HFFc6 (cell line): ENCODE measurements at places on chromosomes 16 and 17. TPM values are rescaled to one million over a fixed set of nuclear protein-coding genes. Genes with fewer than 3 reads are reported as not detected.
A peak's percentile ranks its signal among the peaks of the same experiment; 100 is the strongest.

RBFOX1 gene
- total RNA-seq: not detected in 3 replicates

GRCh38 chr16:83967838-83968305 is at the start of gene NECAB2:
Gene NECAB2 (plus strand): TSS chr16:83968244. CDS start chr16:83968649, 405 bp downstream.
- no peaks in the 10 kb centered on the region for H3K4me1 ChIP-seq
- H3K27ac ChIP-seq: no peak within 1 kb of the TSS
- H3K27me3 ChIP-seq: peaks cover 9% of the 10 kb centered on the region
- DNase-seq: no peak
- peak within 1 kb of the TSS; percentile 58 for H3K4me3 ChIP-seq

- peak overlapping the region; percentile 98 for H3K27ac ChIP-seq
- DNase-seq: peak; percentile 86
- H3K4me3 ChIP-seq: peak overlapping the region; percentile 78
- peaks cover 21% of the 10 kb centered on the region for H3K36me3 ChIP-seq
Measured at GRCh38 chr17:2172077-2172851, 117.4 kb downstream of the HIC1 start.

GRCh38 chr17:45197555-45198334 is 23.9 kb upstream of the FMNL1 start:
- H3K4me1 ChIP-seq: peaks cover 17% of the 10 kb centered on the region
- no peaks in the 10 kb centered on the region for H3K36me3 ChIP-seq
- DNase-seq: peak; percentile 84
- H3K4me3 ChIP-seq: peak overlapping the region; percentile 30; the same call in 1 of the 2 replicates

DNA sequence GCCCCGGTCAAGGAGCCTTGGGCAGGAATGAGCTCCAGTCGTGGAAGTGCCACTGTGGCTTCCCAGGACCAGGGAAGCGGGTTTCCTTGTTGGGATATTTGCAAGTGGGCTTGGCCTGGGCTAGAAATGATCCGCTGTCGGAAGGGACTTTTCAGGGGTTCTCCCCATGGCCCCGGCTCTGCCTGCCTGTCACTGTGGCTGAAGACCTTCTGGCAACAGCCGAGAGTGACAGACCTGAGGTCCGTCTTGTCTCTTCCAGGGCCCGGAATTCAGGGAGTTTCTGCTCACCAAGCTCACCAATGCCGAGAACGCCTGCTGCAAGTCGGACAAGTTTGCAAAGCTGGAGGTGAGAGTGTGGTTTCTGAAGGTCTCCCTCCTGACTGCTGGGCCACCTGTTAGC is 57.7 kb downstream of the OR1D5 start:
- peaks cover 28% of the 10 kb centered on the region for H3K4me1 ChIP-seq
- DNase-seq: no peak
- H3K4me3 ChIP-seq: no peak overlapping the region
- peaks cover 1% of the 10 kb centered on the region for H3K27me3 ChIP-seq
- peak overlapping the region; percentile 9; the same call in 1 of the 2 replicates for H3K27ac ChIP-seq

- H3K4me3 ChIP-seq: no peak overlapping the region
- DNase-seq: no peak
- no peaks in the 10 kb centered on the region for H3K36me3 ChIP-seq
- no peak overlapping the region for H3K27ac ChIP-seq
- H3K4me1 ChIP-seq: peaks cover 5% of the 10 kb centered on the region; the same call in 1 of the 2 replicates
Measured at GRCh38 chr17:80058311-80058955, 22.0 kb downstream of the CCDC40 start.

DNA sequence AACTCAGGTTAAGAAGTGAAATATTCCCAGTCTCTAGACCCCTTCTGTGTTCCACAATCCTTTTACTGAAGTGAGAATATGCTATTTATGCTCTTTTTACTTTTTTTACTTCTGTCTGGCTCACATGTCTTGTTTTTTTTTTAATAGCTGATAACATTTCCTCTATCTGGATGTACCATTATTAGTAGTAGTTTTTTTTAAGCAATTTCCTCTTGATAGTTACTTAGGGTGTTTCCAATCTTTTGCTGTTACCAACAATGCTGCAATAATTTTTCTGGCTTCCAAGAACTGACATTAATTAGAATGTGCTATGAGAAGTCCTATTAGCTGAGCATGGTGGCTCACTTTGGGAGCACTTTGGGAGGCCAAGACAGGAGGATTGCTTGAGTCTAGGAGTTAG is 32.0 kb downstream of the KSR1 start:
- no peak overlapping the region for H3K4me3 ChIP-seq
- peaks cover 9% of the 10 kb centered on the region for H3K4me1 ChIP-seq
- H3K27ac ChIP-seq: no peak overlapping the region
- peaks cover 14% of the 10 kb centered on the region; the same call in 1 of the 2 replicates for H3K27me3 ChIP-seq
- DNase-seq: no peak

GRCh38 chr17:4440690-4441686 is 7.2 kb downstream of the SPNS3 start:
- no peaks in the 10 kb centered on the region for H3K36me3 ChIP-seq
- H3K4me3 ChIP-seq: no peak overlapping the region
- no peak overlapping the region for H3K27ac ChIP-seq
- H3K4me1 ChIP-seq: no peaks in the 10 kb centered on the region
- DNase-seq: no peak
- peaks cover 47% of the 10 kb centered on the region for H3K27me3 ChIP-seq

- H3K4me3 ChIP-seq: no peak overlapping the region
- H3K27me3 ChIP-seq: peaks cover 37% of the 10 kb centered on the region
- peak; percentile 18 for DNase-seq
- no peak overlapping the region for H3K27ac ChIP-seq
- no peaks in the 10 kb centered on the region for H3K36me3 ChIP-seq
Measured at GRCh38 chr17:76612977-76613851, 27.6 kb upstream of the ST6GALNAC2 start.

- no peak overlapping the region for H3K27ac ChIP-seq
- H3K4me1 ChIP-seq: peaks cover 2% of the 10 kb centered on the region; the same call in 1 of the 2 replicates
- H3K4me3 ChIP-seq: no peak overlapping the region
- peaks cover 38% of the 10 kb centered on the region for H3K27me3 ChIP-seq
- H3K36me3 ChIP-seq: no peaks in the 10 kb centered on the region
Measured at GRCh38 chr17:31431852-31432658, 40.6 kb downstream of the RAB11FIP4 start.

IRX6 gene
- not detected in 3 replicates for total RNA-seq

GRCh38 chr17:21041741-21042457 is 912 bp downstream of the USP22 start:
- H3K27me3 ChIP-seq: 0 out of 2 replicates have a peak, but pooled peaks cover 2% of the 10 kb centered on the region
- peaks cover 33% of the 10 kb centered on the region for H3K4me1 ChIP-seq
- H3K4me3 ChIP-seq: peak overlapping the region; percentile 96
- H3K36me3 ChIP-seq: peaks cover 9% of the 10 kb centered on the region

DNA sequence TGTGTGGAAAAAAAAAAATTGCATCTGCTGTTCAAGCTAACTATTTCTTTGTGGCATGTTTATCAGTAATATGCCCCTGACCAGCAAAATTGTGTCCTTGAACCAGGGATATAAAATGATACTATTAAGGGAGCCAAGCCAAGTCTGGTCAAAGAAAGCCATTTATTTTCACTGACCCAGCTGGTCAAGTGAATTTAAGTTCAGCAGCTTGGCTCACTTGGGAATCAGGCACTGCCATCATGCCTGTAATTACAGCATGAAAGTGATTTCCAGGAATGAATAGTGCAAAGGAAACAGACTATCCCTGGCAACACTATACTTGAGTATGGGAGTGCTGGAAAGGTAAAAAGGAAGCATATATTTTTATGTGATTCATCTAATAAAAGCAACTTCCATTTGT is 934.6 kb upstream of the CDH8 start:
- no peak overlapping the region for H3K4me3 ChIP-seq
- no peaks in the 10 kb centered on the region for H3K4me1 ChIP-seq

- no peaks in the 10 kb centered on the region for H3K4me1 ChIP-seq
- H3K27ac ChIP-seq: no peak overlapping the region
- H3K4me3 ChIP-seq: no peak overlapping the region
- peaks cover 6% of the 10 kb centered on the region; the same call in 1 of the 2 replicates for H3K36me3 ChIP-seq
- no peak for DNase-seq
- H3K27me3 ChIP-seq: no peaks in the 10 kb centered on the region; the same call in 1 of the 2 replicates
Measured at GRCh38 chr16:47617732-47618131, 156.6 kb downstream of the PHKB start.

DNA sequence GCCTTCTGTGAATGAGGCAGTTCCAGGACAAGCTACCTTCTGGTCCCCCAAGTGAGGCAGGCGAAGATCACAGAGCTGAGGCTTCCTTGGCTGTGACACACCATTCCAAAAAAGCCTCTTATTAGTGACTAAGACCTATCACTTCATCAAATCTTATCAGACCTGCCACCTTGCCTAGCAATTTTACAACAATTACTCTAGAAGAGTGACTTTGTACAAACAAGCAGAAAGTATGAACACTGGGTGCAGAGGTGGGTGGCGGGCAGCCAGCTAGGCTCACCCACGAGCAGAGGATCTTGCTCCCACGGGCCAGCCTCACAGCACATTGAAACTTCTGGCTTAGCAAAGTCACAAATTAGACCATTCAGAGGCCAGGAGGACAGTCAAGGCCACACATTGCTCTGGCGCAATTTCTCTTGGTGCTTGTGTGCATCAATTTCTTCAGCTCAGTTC is 2.2 kb upstream of the ICAM2 start:
- DNase-seq: no peak
- peaks cover 4% of the 10 kb centered on the region for H3K27me3 ChIP-seq
- peaks cover 18% of the 10 kb centered on the region for H3K4me1 ChIP-seq
- H3K27ac ChIP-seq: no peak overlapping the region

MEIOC gene
- total RNA-seq: 0.09 to 0.13 TPM in 2 of 3 replicates, not detected in the other

PERCC1 gene
- total RNA-seq: not detected in 3 replicates

CD68 gene
- 55.3 and 66.7 TPM in 2 replicates for total RNA-seq

DNA sequence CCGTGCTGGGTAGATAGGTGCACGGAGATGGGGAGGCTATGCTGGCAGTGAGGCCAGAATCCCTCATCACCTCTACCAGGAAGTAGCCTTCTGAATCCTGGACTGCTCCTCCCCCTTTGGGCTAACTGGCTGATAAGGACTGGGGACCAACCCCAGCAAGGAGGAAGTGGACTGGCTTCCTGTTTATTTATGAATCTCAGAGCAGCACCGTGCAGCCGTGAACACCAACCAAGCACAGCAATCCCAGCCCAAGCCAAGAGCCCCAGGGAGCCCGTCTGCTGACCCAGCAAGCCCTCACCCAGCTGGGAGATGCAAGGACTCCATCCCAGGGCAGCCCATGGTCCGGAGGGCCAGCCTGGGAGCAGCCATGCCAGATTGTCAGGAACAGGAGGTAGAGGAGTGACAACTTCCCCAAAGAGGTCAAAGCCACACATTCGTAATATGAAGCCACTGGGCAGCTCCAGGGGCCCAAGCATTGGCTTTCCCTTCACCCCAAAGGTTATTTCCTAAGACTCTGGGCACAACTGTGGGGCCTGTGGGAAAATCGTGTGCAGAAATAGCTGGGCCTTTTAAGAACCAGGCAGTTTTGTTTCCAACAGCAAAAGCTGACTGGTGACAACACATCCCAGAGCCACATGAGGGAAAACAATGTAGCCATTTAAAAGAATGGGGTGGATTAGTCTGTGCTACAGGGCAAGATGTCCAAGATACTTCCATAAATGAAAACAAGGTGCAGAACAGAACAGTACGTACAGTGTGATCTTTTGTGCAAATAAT is 23.9 kb downstream of the PHB1 start:
- H3K4me3 ChIP-seq: 0 out of 2 replicates have a peak overlapping the region, but pooled peaks have one; percentile 28
- peaks cover 36% of the 10 kb centered on the region for H3K4me1 ChIP-seq
- H3K27ac ChIP-seq: peak overlapping the region; percentile 82
- no peaks in the 10 kb centered on the region for H3K36me3 ChIP-seq

DNA sequence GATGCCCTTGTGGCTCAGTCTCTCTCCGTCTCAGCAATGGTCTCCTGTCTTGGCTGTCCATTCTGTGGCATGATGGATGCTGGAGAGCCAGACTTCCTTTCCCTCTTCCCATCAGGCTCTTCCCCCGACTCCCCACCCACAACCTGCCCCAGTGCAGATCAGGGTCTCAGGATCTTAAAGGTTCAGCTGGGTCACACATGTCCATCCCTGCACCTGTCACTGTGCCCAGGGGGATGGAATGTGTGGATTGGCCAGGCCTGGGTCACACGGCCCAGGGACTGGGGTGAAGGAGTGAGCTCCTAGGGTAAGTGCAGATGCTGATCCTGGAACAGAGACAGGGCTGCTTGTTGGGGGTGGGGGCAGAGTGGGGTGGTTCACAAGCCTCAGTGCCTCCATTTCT is 23.0 kb downstream of the ADGRG5 start:
- peaks cover 16% of the 10 kb centered on the region for H3K4me1 ChIP-seq
- peaks cover 35% of the 10 kb centered on the region for H3K27me3 ChIP-seq
- no peak for DNase-seq
- H3K4me3 ChIP-seq: no peak overlapping the region
- H3K27ac ChIP-seq: no peak overlapping the region

GRCh38 chr17:14474591-14474990 is 173.7 kb downstream of the HS3ST3B1 start:
- H3K36me3 ChIP-seq: no peaks in the 10 kb centered on the region
- no peak for DNase-seq
- H3K27me3 ChIP-seq: peaks cover 10% of the 10 kb centered on the region
- no peak overlapping the region for H3K4me3 ChIP-seq
- H3K4me1 ChIP-seq: peaks cover 8% of the 10 kb centered on the region
- H3K27ac ChIP-seq: no peak overlapping the region

GRCh38 chr16:3152027-3152276 is 17.1 kb downstream of the ZNF213 start:
- peak overlapping the region; percentile 91 for H3K4me3 ChIP-seq
- H3K27me3 ChIP-seq: peaks cover 16% of the 10 kb centered on the region
- no peaks in the 10 kb centered on the region for H3K36me3 ChIP-seq
- peaks cover 19% of the 10 kb centered on the region for H3K4me1 ChIP-seq
- H3K27ac ChIP-seq: peak overlapping the region; percentile 90

- DNase-seq: no peak
- no peak overlapping the region for H3K4me3 ChIP-seq
- H3K4me1 ChIP-seq: peaks cover 20% of the 10 kb centered on the region
- peaks cover 21% of the 10 kb centered on the region for H3K36me3 ChIP-seq
- no peak overlapping the region for H3K27ac ChIP-seq
Measured at GRCh38 chr17:38320482-38320881, 23.3 kb downstream of the GPR179 start.

DNA sequence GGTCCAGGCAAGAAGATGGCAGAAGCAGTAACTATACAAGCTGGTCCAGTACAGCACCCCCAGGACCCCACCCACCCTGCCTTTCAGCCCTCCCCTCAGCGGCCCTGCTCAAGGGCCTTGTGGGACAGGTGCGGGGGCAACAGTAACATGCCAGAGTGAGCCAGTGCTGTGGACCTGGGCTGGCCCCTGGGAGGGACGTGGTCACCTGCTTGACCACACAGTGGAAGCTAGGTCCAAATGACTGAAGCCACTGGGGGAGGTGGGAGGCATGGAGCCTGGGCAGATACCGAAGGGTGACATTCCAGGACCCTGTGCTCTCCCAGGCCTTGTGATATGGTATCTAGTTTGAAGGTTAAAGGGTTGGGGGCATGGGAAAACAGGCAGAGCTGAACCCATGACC is 17.3 kb downstream of the ATP6V0D1 start:
- H3K4me1 ChIP-seq: peaks cover 37% of the 10 kb centered on the region
- no peak for DNase-seq
- no peaks in the 10 kb centered on the region; the same call in 1 of the 2 replicates for H3K27me3 ChIP-seq
- H3K36me3 ChIP-seq: no peaks in the 10 kb centered on the region; the same call in 1 of the 2 replicates
- no peak overlapping the region for H3K27ac ChIP-seq
- H3K4me3 ChIP-seq: no peak overlapping the region

GRCh38 chr17:82238472-82239201 is 9.8 kb downstream of the SLC16A3 start:
- peak overlapping the region; percentile 63 for H3K4me3 ChIP-seq
- peaks cover 45% of the 10 kb centered on the region for H3K27me3 ChIP-seq
- H3K27ac ChIP-seq: peak overlapping the region; percentile 87
- peaks cover 53% of the 10 kb centered on the region for H3K4me1 ChIP-seq
- DNase-seq: peak; percentile 81

GRCh38 chr16:58472266-58472665 is 27.7 kb upstream of the NDRG4 start:
- H3K27ac ChIP-seq: no peak overlapping the region
- no peaks in the 10 kb centered on the region for H3K4me1 ChIP-seq

PRSS21 gene
- total RNA-seq: not detected in 3 replicates
